LoVo (cell line): ENCODE measurements at places on chromosomes 12 and 14.

DNA sequence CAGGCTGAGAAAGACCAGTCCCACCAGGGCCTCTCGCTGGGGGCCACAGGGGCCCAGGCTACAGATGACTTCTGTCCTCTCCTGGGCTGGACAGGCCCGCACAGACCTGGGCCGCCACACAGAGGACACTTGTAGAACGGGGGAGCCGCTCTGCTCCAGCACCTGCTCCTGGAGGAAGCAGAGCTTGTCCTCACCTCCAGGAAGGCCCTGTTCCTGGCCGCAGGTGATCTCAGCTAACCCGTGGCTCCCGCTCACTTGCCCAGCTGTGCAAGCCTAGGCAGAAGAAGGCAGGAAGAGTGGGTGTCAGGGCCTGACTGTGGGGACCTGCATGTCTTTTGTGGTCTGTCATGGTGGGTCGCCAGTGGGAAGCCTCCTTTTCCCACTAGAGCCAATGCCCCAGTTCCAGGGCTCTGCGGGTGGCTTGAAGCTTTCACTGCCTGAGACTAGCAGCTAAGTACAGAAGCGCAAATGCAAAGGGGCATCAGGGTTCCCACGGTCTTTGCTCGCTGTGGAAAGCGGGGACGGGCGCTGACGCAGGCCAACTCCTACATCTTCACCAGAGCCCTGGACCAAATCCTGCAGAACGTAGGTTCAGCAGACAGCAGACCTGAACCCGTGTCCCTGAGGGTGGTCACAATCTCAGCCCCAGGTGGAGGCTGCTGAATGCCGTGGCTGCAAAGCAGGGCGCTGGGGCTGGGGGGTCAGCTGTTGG is 8.8 kb upstream of the CEP170B start:
- DNase-seq: no peak

DNA sequence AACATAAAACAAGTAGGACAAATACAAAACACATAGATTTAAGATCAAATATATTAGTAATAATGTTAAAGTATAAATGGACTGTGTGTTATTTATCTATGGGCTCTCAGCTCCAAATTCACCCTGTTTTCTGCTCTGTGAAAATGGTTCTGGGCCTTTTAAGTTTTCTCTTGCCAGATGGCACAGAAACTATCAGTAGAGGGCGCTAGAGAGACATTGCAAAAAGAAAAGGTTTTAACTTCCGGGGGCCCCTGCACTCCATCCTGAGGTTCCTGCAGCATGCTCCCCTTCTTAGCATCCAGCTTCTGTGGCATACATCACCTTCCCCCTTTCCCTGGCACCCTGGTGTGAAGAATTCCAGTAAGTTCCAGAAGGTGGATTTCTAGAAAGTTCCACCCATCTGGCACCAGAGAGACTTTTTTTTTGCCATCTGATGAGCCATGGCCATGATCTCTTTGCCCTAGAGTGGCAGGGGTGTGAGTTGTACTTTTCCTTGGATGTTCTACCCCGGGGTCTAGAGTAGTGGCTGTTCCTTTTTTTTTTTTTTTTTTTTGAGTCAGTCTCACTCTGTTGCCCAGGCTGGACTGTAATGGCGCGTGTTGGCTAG is 29.3 kb downstream of the ZCRB1 start:
- no peak for DNase-seq

GRCh38 chr12:98417266-98417665 is 98.1 kb upstream of the TMPO start:
- DNase-seq: no peak

DNA sequence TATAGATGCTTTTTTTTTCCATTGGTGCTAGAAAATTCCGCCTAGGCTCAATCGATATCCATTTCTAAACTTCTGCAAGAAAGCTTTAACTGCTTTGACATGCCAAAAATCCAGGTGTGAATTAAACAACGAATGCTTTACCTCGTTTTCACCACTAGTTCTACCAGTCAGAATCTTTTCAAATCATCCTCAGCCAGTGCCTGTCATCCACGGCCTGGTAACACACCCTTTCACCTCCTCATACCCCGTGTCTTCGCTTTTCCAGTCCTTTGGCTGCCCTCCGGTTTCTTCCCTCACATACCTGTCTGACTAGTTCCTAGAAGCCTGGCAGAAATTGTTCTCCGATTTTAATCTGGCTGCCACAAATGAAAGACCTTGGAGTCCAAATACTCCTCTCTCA is 1.4 kb upstream of the PHC1 start:
- no peak for DNase-seq

GRCh38 chr14:89040080-89040459 is 215.6 kb downstream of the TTC8 start:
- DNase-seq: no peak

- no peak for DNase-seq
Measured at GRCh38 chr14:33692762-33693161, 258.1 kb downstream of the EGLN3 start.

DNA sequence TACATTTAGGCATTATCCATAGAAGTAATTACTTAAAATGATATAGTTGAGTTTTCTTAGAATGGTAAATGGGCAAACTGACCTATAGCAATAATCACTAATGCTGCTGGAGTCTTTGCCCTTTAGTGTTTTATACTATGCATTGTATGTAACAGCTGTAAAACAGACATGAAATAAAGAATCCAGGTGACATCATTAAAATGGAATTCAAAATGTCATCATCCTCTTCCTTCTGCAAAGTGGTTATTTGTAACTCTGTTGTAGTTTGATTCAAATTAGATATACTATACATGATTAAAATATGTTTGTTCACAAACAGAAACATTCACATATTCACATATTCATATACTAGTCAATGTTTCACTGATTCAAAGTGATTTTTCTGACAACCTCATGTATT is 598.8 kb downstream of the SLC16A7 start:
- no peak for DNase-seq

- DNase-seq: no peak
Measured at GRCh38 chr12:124543052-124543589, 24.3 kb downstream of the NCOR2 start.
